ENCODE measurements at places on chromosomes 6 and 20.

DNA sequence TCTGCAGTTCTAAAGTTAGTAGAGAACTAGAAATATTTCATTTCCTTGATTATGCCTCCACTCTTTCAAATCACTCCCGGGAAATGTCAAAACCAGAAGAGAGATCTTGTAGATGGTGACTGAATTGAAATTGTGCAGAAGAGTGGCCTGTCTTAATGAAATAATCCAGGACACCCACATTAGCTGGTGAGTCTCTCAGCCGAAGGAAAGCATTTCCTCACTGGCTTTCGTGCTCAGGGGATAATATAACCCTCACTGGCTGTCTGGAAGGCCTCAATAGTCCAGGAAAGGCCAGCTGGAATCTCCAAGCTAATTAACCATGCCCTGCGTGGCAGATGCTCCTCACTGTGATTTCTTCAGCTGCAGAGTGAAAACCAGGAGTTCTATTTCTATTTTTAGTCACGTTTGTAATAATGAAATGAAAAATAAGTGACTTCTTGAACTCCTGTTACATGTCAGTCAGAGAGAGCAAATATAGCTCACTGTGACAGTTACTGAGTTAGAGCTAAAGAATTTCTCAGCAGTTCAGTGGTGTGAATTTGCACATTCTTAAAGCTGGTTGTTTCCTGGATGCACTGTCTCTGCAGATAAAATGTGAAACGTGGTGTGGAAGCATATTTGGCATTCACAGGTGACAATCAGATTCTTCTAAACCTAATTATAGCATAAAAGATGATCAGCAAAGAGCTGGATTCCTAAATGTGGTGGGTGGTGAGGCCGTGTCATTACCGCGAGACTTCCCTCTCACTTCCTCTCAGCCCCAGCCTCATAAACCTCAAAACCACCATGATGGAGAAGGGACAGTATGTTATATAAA, 211.7 kb downstream of the LMBRD1 start:
- no peak for DNase-seq

- DNase-seq = no peak
Observed at GRCh38 chr6:43935921-43936439, 166.0 kb downstream of the VEGFA start.

DNA sequence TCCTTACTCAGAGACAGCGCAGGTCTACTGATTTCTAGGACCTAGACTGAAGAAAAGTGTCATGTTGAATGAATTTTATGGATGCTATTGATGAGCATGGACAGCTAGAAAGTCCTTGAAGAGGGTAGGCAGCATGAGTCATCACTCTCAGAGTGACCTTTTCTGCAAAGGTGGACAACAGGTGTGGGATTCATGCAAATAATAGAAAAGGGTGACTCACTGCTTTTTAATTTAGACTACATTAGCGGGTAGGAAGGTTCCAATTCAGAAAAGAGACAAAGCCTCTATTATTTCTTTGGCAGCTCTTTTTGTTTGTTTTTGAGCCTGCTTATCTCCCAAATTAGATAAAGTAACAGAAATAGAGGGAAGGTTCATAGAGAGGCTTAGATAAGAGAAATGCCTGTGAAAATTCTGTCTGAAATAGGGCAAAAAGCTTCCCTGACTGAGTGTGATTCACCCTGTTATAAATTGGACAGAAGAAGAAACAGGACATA, 191.4 kb downstream of the TENT5A start:
- DNase-seq = no peak

GRCh38 chr6:62174548-62174947, 111.5 kb downstream of the KHDRBS2 start:
- no peak for DNase-seq

- no peak for DNase-seq
Observed at GRCh38 chr20:24045621-24046318, 57.2 kb upstream of the GGTLC1 start.
